ENCODE measurements at places on chromosomes 12 and 14. TPM values are rescaled to one million over a fixed set of nuclear protein-coding genes. Genes with fewer than 3 reads are reported as not detected.

Gene RFLNA
- total RNA-seq: not detected

Gene ABCC9
- total RNA-seq: not detected

Gene RNF212B
- not detected for total RNA-seq

Gene MEG3
- total RNA-seq: not detected

Gene ITPK1
- 33.1 TPM for total RNA-seq

Gene OAS2
- total RNA-seq: 40.9 TPM

Gene KRT73
- 8.5 TPM for total RNA-seq

Gene ACVR1B
- 12.6 TPM for total RNA-seq

Gene KCNC2
- total RNA-seq: not detected

Gene MYH6
- not detected for total RNA-seq

Gene CLEC2B
- 95.6 TPM for total RNA-seq

Gene FOXN4
- not detected for total RNA-seq

Gene OR4K15
- total RNA-seq: not detected

Gene NFATC4
- total RNA-seq: not detected

Gene EAPP
- 74.9 TPM for total RNA-seq

Gene LIN7A
- total RNA-seq: not detected

Gene HEATR5A
- total RNA-seq: 11.5 TPM

Gene MMP17
- 0.62 TPM for total RNA-seq

Gene HOXC9
- not detected for total RNA-seq

Gene KLRC4
- total RNA-seq: 55.4 TPM

Gene TCL1B
- total RNA-seq: 0.47 TPM

Gene JPH4
- not detected for total RNA-seq

Gene RNF41
- 35.0 TPM for total RNA-seq

Gene PIK3C2G
- total RNA-seq: not detected

Gene TPH2
- not detected for total RNA-seq

Gene KCNA5
- total RNA-seq: not detected

Gene RIPK3
- 32.9 TPM for total RNA-seq

Gene ALG10B
- 16.1 TPM for total RNA-seq

Gene APOLD1
- total RNA-seq: 4.3 TPM

All from naive thymus-derived CD8-positive, alpha-beta T cell (primary cell).